Uterus (tissue), 4 donors: ENCODE measurements at places on chromosomes 11 and 22. TPM values are rescaled to one million over a fixed set of nuclear protein-coding genes. Genes with fewer than 3 reads are reported as not detected.

DNA sequence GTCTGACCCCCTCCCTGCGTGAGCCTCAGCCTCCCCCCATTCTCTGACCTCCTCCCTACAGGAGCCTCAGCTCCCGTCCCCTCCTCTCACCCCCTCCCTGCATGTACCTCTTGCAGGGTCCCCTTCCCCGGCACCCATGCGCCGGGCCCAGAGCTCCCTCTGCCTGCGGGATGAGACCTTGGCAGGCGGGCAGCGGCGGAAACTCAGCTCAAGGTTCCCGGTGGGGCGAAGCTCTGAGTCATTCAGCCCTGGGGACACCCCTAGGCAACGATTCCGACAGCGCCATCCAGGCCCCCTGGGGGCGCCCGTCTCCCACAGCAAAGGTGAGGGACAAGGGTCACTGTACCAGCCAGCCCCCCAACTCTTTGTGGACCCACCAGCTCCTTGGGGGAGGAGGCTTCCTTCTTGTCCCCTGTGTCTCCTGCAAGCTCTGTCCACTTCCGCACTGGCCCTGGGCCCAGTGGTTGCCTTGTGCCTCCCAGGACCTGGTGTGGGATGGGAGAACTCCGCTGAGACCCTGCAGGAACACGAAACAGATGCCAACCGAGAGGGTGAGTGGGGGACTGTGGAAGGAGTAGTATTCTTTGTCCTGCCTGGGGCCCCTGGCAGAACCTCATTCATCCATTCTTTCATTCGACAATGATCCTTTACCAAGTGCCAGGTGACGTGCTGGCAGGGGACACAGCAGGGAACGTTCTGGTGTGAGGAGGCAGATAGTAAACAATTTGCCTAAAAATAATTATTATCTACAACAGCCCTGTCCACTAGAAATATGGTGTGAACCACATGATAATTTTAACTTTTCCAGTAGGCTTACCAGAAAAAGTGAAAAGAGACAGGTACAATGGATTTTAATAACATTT lies 3.7 kb upstream of the RPS6KA4 start:
- DNase-seq: peak; percentile 71
- H3K27me3 ChIP-seq: no peaks in the 10 kb centered on the region
- H3K4me3 ChIP-seq: no peak overlapping the region
- H3K27ac ChIP-seq: no peak overlapping the region

DNA sequence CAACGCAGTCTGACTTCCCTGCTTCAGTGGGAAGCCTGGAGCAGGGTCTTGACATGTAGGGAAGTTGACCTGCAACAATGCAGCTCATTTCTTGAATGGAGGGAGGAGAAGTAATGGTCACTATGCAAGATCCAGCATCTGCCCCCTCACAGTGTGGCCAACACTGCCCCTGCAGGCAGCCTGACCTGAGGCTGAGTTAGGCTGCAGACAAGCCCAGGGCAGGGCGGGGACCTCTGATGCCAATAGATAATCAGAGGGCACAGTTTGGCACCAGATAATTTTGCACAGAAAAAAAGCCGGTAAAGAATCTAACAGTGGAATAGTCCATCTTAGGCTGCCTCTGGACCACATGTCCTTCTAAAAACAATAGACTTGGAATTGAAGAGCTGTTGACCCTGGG lies 182.3 kb downstream of the DSCAML1 start:
- no peaks in the 10 kb centered on the region for H3K4me1 ChIP-seq
- DNase-seq: no peak
- H3K27me3 ChIP-seq: no peaks in the 10 kb centered on the region
- no peak overlapping the region for H3K4me3 ChIP-seq
- no peak overlapping the region for H3K27ac ChIP-seq
- no peaks in the 10 kb centered on the region for H3K36me3 ChIP-seq

GRCh38 chr22:17117400-17117799 lies 3.8 kb downstream of the TMEM121B start:
- no peaks in the 10 kb centered on the region for H3K36me3 ChIP-seq
- H3K4me3 ChIP-seq: no peak overlapping the region
- peaks cover 14% of the 10 kb centered on the region for H3K4me1 ChIP-seq
- H3K27me3 ChIP-seq: peaks cover 8% of the 10 kb centered on the region
- H3K27ac ChIP-seq: no peak overlapping the region
- no peak for DNase-seq

Gene SLC22A8
- total RNA-seq: not detected
